ENCODE measurements at places on chromosomes 7 and 10.

- DNase-seq = no peak
Measured at GRCh38 chr10:30057421-30057841, 2.0 kb downstream of the JCAD start.

DNA sequence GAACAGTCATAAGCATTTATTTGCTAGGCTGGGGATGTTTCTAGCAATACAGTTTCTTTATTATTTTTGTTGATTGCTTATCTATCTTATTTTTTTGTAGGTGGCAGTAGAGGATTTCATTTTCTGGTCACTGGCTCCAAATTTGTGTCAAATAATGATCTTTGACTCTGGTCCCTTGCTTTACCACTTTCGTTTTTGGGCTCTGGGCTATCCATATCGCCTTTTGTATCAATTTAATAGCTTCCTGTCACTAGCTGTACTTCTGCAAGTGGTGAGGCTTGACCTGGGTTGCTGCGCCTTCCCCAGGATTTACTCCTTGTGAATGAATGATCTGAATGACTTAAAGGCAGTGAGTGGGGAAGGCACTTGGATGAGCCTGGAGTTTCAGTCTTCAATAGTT, 48.4 kb downstream of the MDFIC start:
- no peak for DNase-seq

- no peak for DNase-seq
Measured at GRCh38 chr7:30816645-30817370, 45.6 kb downstream of the MINDY4 start.

DNA sequence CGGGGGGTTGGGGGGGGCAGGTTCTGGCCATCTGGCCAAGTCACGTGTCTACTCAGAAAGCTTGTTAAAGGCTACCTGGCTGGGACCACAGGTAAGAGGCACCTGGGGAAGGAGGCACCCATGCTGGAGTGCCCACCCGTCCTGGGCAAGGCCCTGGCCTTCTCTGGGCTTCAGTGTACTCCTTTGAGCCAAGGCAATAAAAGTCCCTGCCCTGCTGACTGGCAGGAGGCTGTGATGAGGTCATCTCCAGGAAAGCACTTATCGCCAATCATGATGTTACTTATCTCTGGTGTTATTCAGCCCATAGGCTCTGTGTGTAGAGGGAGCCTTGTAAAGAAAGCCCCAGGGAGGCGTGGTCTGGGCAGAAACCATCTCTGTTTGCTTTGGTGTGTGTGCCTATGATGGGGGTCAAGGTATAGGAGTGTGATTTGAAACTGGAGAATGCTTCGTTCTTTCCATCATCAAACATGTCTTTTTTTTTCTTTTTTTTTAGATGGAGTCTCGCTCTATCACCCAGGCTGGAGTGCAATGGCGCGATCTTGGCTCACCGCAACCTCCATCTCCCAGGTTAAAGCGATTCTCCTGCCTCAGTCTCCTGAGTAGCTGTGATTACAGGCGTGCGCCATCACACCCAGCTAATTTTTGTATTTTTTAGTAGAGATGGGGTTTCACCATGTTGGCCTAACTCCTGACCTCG, 2.5 kb upstream of the CLDN4 start:
- DNase-seq = no peak

- DNase-seq = no peak
Measured at GRCh38 chr7:46072722-46073121, 151.7 kb upstream of the IGFBP3 start.

DNA sequence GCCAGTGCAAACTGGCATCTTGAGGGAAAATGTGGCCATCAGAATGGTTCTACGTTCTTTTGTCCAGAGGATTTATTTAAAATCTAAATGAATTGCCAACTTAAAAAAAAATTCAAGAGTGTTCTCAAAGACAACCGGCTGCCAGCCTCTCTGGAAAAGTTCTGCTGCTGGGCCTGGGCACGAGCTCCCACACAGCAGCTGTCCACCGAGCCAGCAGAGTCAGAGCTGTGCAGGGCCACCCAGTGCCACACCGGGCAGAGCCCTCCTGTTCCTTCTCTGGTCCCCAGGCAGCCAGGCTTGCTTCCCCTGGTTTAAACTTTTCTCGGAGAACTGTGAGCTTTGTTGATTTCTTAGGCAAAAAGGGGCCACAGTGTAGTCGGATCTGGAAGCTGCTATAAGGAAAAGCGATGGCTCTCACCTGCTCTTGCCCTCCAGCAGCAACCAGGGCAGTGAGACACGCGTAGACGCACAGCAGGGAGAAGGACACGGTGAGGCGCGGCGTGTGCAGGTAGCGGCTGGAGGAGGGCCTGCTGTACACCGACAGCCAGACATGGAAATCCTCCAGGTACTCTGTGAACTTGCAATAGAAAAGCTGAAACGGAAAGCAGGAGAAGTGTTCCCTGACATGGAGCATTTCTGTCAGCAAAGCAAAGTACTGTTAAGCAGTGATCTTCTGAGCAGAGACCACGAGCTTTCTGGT, 111.6 kb downstream of the PKD1L1 start:
- no peak for DNase-seq

- no peak for DNase-seq
Measured at GRCh38 chr7:11726794-11727155, 105.2 kb downstream of the THSD7A start.

DNA sequence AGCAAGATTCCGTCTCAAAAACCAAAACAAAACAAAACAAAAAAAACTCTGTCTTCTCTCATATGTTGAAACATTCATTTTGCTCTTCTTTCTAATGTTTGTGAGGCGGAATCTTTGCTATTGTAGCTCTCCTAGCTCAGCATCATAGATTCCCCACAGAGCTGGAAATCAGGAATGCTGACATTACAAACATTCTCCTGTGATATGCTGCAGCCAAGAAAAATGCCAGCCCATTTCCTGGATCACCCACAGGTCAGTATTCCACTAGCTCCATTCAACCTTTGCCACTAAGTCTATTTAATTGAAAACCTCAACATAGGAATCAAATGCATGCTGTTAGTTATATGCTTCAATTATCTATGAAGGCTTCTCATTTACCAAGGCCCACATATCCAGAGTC, 186.3 kb downstream of the IPMK start:
- DNase-seq = no peak

DNA sequence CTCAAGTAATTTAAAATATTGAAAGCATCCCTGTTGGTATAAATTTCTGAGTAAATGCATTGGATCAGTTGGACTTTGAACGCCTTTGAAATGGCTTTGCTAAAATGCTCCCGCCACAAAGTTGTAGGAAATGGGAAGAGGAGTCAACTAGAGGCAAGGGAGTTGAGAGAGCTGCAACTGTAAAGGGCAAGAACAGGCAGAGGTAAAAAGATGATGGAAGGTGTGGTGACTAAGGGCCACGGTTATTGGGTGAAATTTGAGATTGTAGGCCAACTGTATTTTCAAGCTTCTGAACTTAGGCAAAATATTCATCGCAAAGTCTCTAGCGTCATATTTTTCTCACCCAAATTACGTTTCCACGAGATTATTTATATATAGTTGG, 595 bp upstream of the SUMF2 start:
- DNase-seq = no peak

DNA sequence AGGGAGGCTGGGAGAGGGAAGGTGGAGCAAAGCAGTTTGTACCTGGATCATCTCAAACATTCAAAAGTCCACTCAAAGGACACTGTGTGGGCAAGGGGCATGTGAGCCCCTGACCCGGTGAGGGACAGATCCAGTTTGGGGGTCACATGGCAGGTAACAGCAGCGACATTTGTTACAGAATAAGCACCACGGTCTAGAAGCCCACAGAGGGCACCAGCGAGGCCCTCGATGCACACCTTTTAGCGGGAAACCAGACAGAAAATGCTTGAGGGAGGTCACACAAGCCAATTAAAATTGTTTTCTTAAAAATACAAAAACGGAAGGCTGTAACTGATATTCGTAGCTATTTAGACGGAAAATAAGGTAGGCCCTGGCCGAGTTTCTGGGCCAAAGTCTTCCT, 144.4 kb downstream of the ZMYND11 start:
- DNase-seq = no peak

GRCh38 chr10:120988751-120989150, 137.6 kb downstream of the WDR11 start:
- no peak for DNase-seq

- DNase-seq = no peak
Measured at GRCh38 chr7:131608116-131608500, 51.7 kb upstream of the PODXL start.

GRCh38 chr7:76326646-76327233, 24.3 kb downstream of the HSPB1 start:
- DNase-seq = no peak

- no peak for DNase-seq
Measured at GRCh38 chr7:56287429-56288138, 171.4 kb upstream of the NUPR2 start.

GRCh38 chr7:148838905-148839304, 45.2 kb downstream of the EZH2 start:
- no peak for DNase-seq

DNA sequence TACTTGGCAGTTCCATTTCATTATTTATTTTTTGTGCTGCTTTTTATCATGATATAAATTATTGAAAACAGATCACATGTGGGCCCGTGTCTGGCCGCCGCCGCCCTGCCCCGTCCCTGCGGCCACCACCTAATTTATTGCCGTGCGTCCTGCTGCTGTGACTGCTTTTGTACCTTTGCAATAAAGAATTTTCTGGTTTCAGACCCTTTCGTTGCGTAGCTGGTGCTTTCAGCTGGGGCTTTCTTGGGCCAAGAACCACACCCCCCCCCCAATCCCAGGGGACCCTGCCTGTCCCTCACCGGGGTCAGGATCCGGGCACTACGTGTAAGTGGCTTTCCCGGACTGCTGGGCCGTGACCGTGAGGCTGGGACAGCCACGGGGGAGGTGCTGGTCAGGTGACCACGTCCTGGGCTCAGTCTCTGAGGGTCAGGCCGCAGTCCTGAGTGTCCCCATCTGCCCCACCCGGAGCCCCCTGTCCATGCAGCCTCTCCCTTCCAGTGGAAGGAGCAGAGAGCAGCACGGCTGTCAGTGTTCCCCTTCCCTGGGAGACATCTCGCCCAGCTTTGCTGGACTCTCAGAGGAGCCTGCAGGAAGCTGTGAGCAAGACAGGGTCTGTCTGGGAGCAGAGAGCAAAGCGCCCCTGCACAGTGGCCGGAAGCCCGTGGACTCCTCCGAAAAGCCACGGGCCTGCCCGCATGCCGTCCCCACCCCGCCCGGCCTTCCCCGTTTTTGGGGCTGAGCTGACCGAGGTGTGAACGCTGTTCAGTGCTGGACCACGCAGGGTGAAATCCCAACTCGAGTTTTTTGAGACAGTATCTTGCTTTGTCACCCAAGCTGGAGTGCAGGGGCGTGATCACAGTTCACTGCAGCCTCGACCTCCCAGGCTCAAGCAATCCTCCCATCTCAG, 12.6 kb downstream of the MAFK start:
- DNase-seq = no peak

GRCh38 chr10:95214369-95214768, 20.3 kb downstream of the ACSM6 start:
- no peak for DNase-seq
